SW 1271 (cell line): ENCODE measurements at places on chromosomes 12 and 14.

GRCh38 chr12:109310247-109311125, 1.4 kb upstream of the FOXN4 start:
- DNase-seq = no peak

DNA sequence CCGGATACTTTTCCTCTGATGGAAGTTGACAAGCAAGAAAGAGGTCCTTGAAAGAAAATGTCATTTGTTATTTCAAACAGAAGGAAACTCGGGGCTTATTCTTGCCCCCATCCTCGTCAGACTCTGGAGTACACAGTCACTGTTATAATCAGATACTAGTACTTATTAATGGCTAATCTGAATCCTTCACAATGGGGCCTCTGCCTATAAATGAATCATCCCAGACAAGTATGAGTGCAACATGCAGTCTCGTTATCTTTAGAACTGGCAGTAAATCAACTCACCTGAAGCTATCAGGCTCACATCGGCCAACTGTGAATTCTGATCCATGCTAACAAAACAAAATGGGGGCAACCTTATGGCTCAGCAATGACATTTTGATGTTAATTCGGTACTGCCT, 216.7 kb downstream of the GRIN2B start:
- DNase-seq = no peak

DNA sequence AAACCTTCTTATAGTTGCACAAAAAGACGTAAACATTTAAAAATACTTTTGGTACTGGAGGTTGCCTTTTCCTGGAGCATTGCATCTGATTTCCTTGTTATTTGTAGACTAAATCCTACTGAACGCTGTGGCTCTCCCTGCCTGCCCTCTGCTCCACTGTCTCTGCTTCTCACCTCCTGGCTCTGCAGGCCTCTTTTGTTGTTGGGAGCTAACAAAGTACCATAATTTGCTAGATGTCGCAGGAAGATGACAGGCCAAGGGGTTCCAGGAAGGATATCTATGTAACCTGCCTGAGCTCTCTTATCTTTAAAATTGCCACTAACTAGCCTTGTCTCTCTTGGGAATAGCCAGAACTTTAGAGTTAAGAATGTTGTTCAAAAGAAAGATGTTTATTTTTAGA, 21.4 kb downstream of the SYNE2 start:
- no peak for DNase-seq

GRCh38 chr14:50859296-50859624, 12.6 kb upstream of the ABHD12B start:
- DNase-seq = no peak

DNA sequence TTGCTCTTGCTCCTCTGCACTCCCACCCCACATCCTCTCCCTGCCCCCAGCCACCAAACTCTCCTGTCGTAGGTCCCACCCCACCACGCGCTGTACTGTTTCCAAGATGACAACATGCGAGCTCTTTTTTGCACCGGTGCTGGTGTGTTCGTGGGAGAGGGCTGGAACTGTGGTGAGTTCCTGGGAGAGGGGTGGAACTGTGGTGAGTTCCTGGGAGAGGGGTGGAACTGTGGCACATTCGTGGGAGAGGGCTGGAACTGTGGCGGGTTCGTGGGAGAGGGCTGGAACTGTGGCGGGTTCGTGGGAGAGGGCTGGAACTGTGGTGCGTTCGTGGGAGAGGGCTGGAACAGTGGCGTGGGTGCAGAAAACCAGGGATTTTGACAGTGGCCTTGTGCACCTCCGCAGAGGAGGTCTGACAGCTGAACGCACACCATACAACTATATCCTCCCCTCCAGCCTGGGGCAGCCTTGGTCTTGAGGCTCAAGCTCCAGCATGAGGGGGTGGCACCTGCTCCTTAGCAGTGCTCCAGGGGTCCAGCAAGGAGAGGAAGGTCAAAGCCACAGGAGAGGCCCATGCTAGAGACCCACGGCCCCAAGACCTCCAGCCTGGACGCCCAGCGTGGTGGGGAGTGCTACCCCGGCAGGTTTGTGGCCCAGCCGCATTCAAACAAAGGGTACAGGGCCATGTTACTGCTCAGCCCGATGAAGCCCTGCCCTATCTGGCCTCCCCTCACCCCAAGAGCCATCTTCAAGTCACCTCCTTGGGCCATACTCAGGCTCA, 50.1 kb downstream of the ACTN1 start:
- DNase-seq = no peak

DNA sequence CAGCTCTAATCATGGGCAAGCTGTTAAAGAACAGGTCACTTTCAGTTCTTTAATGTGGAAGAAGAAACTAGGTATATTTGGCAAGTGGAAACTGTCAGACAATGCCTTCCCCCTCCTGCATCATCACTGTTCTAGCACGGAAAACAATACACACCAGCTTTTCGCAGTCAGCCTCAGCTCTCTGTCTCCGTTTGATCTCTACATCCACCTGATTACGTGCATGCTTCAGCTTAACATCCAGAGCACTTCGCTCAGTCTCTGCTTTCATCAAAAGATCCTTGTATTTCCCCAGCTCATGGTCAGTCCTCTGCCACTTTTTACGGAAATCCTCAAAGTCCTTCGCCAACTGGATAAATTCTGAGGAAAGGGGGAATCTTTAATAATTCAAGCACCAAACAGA, 19.0 kb downstream of the RACGAP1 start:
- no peak for DNase-seq

DNA sequence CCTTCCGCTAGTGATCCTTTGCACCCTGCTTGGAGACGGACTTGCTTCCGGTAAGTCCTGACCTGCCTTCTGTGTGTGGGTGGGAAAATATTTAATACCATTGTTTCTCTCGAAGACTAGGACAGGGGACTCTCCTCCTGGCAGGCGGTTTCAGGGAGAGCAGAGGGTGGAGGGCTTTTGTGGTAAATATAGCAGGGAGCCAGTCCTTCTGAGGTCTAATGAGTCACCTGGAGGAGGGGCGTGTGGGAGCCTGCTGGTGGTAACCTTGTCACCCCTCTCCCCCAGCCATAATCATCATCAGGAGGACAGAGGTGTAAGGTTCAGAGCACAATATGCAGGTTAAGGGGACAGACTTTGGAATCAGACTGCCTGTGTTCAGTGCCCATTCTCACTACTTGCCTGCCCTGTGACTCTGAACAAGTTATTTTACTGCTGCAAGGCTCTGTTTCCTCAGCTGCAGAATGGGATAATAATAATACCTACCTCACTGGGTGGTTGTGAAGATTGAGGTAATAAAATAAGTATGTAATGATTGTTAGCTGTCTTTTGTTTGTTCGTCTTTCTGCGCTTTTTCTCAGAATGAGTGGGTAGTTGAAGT, 47.4 kb downstream of the SUSD6 start:
- no peak for DNase-seq

GRCh38 chr12:3019005-3019680, 58.0 kb upstream of the TSPAN9 start:
- DNase-seq = no peak

- DNase-seq = no peak
Measured at GRCh38 chr12:46461907-46462640, 89.5 kb upstream of the SLC38A2 start.

GRCh38 chr12:93698307-93699092, 21.3 kb downstream of the CRADD start:
- DNase-seq = no peak

DNA sequence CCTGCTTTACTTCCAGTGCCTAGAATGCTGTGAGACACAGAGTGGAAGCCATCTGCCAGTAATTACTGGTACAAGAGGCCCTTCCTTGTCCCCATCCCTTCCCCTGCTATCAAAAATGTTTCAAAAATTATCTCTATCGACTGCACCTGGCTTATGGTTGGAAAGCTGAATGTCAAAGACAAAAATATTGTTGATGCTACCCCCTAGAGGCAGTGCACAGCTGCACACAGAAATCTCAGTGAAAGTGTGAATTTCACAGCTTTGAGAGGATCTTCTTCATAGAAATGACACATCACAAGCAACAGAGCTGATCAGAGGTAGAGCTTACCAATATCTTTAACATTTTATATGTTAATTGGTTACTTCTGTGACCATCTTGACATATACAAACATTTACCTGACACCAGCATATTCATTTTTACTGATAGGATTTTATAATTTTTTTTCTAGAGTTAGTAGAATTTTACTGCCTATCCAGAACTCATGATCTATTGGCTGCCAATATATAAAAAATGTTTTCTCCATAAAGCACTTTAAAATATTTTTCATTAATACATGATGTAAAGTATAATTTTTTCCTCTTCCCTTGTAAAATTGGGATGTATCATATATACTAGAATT, 138.0 kb downstream of the AACS start:
- DNase-seq = no peak

- DNase-seq = no peak
Measured at GRCh38 chr12:131221061-131221956, 267.6 kb downstream of the ADGRD1 start.

DNA sequence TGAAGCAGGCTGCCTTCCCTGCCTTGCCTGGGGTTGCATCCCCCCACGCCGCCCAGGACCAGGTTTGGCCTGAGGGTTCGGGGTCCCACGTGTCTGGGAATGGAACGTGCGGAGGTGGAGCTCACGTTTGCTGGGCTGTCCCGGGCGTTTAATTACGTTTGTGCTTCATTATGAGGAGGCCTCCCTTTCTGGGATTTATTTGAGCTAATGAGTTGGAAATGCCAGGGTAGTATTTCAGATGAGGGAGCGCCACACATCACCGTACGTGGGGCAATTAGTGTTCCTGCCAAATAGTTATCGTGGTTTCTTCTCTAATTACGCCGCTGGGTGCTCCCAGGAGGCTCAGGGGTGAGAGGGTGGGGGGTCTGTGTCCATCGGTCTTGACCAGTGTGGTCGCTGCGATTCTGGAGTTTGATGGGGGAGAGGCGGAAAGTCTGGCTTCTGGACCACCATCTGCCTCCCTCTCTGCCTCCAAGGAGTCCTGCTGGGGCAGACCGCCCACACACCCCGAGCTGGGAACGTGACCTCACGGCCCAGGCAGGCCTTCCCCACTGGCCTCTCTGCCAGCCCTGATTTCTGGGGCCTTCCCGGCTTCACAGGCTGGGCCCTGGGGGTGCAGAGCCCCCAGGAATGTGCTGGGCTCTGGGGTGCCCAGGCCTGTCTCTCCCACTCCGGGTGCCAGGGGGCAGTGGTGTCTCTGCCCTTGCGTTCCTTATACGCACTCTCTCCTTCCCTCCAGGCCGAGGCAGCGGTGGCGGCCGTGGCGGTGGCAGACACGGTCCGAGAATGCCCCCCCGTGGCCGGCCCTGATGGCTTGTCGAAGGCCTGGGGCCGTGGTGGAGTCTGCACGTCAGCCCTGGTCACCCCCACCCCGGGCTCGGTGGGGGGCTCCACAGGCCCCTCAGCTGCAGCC, 18.9 kb downstream of the KIF26A start:
- no peak for DNase-seq

- DNase-seq = no peak
Measured at GRCh38 chr12:3453990-3454680, 36.9 kb upstream of the PRMT8 start.

- DNase-seq = no peak
Measured at GRCh38 chr12:3130057-3130830, 53.1 kb downstream of the TSPAN9 start.

DNA sequence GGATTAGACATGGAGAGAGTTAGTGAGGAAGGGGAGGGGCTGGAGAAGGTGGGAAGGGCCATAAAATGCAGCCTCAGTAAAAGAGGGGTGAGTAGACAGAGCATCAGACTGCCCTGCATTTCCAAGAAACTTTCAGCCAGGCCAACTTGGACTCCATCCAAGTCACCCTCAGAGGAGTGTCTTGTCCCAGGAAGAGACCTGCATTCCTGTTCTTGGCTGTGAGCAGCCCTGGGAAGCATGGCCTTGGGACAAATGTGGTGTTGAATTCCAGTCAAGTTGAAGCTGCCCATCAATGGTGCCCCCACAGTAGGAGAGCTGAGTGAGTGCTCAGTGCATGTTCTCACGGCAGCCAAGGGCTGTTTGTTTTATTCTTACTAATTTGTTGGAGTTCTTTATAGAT, 35.0 kb upstream of the TUNAR start:
- no peak for DNase-seq
